ENCODE measurements at places on chromosomes 3 and 15.
A peak's percentile ranks its signal among the peaks of the same experiment; 100 is the strongest.

DNA sequence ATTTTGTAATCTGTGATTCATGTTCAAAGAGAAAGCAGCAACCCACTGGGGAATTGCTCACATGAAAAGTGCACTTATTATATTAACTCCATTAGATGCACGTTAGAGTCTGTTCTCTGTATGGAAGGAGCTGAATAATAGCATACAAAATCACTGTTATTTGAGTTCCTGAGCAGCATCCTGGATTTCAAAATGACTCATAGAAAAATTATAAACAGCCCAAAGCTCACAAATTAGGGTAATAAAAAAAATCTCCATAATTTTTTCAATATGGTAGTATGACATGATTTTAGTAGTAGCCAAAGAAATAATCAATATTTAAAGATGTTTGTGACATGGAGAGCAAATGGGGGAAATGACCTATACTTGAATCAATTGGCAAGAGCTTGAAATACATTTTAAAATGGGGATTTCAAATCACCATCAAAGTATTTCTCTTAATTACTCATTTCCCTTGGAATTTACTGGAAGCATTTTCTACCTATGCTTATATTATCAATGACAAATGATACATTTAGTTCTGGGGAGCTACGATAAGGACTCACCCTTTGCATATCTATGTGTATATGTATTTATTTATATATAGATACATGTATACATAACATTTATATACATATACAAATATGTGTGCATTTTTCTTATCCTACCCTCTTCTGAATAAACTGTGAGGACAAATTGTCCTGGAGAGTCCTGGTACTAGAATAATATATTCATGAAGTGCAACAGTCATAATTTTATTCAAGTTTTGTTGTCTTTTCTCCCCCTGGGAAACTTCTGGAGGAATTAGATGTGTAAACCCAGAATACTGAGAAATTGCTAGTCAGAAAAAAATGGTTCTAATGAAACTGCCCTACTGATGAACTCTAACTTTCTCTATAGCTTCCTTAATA lies 116.3 kb downstream of the RPL22L1 start:
- no peaks in the 10 kb centered on the region for H3K4me1 ChIP-seq
- no peaks in the 10 kb centered on the region for H3K36me3 ChIP-seq
- DNase-seq = no peak

DNA sequence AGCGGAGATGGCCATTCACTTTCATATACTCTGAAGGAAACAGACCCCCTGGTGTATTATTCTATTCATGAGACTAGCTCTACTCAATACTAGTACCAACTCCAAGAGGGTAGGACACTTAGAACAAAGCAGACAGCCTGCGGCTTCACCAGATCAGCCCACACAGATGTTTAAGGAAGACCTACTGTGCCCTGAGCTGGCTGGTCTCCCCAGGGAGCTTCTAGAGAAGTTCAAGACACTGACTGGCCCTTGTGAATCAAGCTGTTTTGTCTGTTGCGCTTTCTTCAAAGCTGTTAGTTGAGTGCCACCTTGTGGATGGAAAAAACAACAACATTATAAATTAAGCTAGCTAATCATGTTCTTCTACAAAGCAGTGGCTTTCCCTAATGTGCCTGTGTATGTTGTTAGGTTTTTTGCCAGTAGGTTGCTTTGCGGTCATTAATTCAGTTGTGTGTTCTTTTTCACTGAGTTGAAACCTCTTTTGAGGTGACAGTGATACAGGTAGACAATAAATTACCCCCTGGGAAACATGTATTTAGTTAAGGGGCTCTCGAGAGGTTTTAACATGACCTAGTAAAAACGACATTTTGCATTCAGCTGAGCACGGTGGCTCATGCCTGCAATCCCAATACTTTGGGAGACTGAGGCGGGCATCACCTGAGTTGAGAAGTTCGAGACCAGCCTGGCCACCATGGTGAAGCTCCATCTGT lies 64.2 kb upstream of the MYZAP start:
- H3K36me3 ChIP-seq = peaks cover 40% of the 10 kb centered on the region
- H3K4me3 ChIP-seq = no peak overlapping the region

- no peaks in the 10 kb centered on the region for H3K36me3 ChIP-seq
- DNase-seq = peak; percentile 6
- H3K27me3 ChIP-seq = no peaks in the 10 kb centered on the region
These were observed 659.0 kb downstream of the NTRK3 start for GRCh38 chr15:87597346-87598052.

DNA sequence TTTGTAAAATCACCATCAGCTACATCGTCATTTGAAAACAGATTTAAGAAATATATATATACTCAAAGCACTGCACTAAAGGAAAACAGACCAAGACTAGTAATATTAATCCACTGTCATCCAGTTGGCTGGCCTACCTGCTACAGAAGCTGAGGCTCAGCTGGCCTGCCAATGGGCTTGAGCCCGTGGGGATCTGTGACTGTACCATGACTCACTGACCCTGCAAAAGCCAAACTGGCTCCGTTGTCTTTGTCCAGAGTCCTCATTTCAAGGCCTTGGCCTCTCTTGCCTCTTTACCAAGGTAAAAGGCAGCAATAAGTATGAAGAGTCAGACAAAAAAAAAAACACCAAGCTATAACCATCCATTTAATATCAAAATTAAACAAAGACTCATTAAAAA lies 463.5 kb upstream of the RASGRP1 start:
- H3K27ac ChIP-seq = no peak overlapping the region
- no peaks in the 10 kb centered on the region for H3K36me3 ChIP-seq
- no peaks in the 10 kb centered on the region for H3K27me3 ChIP-seq
- no peak overlapping the region for H3K4me3 ChIP-seq
- DNase-seq = no peak

DNA sequence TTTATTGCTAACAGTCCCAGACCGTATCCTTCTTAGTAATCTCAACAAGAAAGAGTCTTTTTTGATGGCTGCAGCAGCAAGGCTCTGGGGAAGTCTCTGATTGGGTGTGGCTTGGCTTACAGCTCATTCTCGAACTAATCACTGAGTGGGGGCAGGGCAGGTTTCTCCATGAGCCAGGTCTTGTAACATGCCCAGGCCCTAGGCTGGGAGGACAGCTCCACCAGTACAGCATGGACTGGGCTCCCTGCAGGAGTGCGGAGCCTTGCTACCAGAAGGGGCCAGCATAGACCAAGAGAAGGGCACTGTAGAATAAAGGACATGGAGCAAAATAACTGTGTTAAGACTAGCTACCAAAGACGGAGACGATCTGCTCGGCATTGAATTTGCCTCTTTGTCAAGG lies 7.2 kb downstream of the CD276 start:
- no peak overlapping the region for H3K27ac ChIP-seq
- peaks cover 43% of the 10 kb centered on the region for H3K4me1 ChIP-seq
- no peak overlapping the region for H3K4me3 ChIP-seq
- DNase-seq = peak; percentile 84
- H3K36me3 ChIP-seq = no peaks in the 10 kb centered on the region

DNA sequence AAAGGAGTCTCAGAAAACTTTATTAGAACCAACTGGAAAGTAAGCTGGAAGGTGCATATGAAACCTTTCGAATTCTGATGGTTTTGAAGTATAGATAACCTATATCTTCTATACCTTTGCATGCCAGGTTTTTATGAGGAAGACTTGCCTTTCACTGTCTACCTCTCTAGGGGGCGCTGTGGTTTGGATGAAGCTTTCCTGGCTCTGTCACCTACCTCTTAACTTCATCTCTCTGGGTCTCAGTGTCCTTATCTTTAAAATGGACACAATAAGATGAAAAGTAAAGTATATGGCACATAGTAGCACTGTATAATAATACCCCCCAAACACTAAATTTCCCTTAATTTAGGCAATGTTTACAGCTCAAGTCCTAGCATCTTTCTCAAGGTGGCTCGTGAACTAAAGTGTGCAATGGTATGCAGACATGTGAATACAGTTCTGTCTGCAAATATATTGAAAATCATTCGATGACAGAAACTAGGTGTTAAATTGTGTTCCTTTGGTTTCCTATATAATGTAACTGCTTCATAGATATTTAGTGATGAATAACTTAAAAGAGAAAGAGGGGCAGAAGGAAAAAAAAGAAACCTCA lies 314.3 kb downstream of the CHST2 start:
- no peaks in the 10 kb centered on the region for H3K36me3 ChIP-seq
- no peak overlapping the region for H3K27ac ChIP-seq
- H3K4me1 ChIP-seq = peaks cover 11% of the 10 kb centered on the region

- H3K27me3 ChIP-seq = no peaks in the 10 kb centered on the region
- H3K4me3 ChIP-seq = no peak overlapping the region
- peaks cover 51% of the 10 kb centered on the region for H3K36me3 ChIP-seq
- H3K27ac ChIP-seq = peak overlapping the region; percentile 12
These were observed 15.6 kb downstream of the THBS1 start for GRCh38 chr15:39596358-39597051.

GRCh38 chr3:18572809-18573208 lies 147.7 kb upstream of the SATB1 start:
- H3K4me1 ChIP-seq = peaks cover 8% of the 10 kb centered on the region
- no peaks in the 10 kb centered on the region for H3K36me3 ChIP-seq
- H3K27me3 ChIP-seq = no peaks in the 10 kb centered on the region
- DNase-seq = no peak

GRCh38 chr15:80832686-80833085 lies 53.5 kb downstream of the CEMIP start:
- H3K27me3 ChIP-seq = no peaks in the 10 kb centered on the region
- no peak overlapping the region for H3K4me3 ChIP-seq
- peaks cover 34% of the 10 kb centered on the region for H3K4me1 ChIP-seq

DNA sequence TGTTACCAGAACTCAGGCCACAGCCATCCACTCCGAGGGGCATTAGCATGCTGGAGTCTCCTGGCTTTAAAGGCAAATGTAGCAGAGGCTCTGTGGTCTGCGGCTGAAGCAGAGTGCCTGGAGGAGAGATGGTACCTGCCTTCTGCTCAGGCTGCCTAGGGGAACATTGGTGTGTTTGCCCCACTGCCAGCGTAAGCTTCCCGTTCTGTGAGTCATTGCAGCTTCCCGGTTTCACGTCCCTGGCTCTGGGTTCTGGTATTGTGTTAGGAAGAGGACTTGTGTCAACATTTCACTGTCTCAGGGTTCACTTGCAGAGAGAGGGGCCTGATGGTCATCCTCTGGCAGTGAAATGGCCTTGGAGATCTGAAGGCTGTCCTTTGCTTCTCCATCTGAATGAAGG lies 1.8 kb downstream of the GASK1A start:
- peak; percentile 27 for DNase-seq
- no peaks in the 10 kb centered on the region for H3K36me3 ChIP-seq
- peaks cover 38% of the 10 kb centered on the region for H3K27me3 ChIP-seq

All from GM23338 (cell line).